Stimulated activated CD4-positive, alpha-beta T cell treated with anti-CD3 and anti-CD28 coated beads, Interleukin-2, amount 100 ng/mL, for 48 hours (primary cell): ENCODE measurements at places on chromosomes 13 and 19.

GRCh38 chr13:98962901-98963590, 14.8 kb downstream of the DOCK9 start:
- no peak for DNase-seq

DNA sequence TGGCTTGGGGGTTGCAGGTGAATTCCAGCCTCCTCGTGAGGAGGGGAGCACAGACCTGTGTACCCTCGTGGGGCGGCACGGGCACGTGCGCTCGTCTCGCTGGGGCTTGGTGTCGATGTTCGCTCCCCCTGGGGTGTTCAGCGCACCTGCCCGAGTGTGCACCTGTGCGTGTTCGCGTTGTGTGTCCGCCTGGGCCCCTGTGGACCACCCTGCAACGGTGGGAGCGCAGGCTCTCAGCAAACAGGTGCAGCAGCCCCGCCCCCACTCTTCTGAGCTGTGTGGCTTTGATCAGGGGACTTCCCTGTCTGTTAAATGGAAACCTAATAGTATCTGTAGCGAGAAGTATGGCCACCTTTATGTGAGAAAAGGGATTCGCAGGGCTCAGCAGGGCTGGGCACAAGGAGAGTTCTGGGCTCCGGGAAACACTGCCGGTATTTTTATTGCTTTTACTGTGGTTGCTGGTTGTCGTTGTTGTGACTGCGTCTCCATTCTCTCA, 549 bp downstream of the SMIM17 start:
- DNase-seq = no peak

- DNase-seq = no peak
Observed at GRCh38 chr13:70893832-70894231, 785.6 kb upstream of the KLHL1 start.

DNA sequence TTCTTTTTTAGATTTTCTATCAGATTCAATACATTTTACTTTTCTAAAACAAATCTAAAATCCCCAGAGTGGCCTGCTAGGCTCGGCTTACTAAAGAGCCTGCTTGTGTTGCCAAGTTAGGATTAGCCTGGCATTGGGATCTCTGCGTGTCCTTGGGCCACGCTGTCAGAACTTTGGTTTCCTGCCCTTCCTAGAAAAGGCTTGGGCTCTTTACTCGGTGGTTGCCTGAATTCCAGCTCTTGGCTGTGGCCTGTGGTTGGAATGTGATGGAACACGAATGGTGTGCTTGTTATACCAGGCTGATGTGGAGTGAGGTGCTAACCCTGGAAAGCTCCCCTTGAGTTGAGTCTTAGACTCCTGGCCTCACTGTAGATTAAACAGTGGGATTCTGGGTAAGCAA, 8.5 kb downstream of the SPATA13 start:
- no peak for DNase-seq

- no peak for DNase-seq
Observed at GRCh38 chr19:50321831-50322230, 7.3 kb downstream of the KCNC3 start.

DNA sequence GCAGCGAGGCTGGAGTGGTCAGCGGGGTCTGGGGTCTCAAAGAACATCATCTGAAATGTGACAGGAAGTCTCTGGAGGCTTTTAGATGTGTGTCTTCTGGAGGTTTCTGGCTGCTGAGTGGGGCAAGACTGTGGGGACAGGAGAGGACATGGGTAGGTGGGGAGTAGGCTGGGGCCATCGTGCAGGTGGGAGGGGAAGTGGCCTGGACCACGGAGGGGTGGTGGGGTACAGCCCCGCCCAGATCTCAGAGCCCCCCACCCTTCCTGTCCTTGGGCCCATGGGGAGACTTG, 6.2 kb downstream of the AP1M1 start:
- no peak for DNase-seq

GRCh38 chr13:110472904-110473563, 88.5 kb downstream of the RAB20 start:
- no peak for DNase-seq

GRCh38 chr13:98307463-98308085, 130.5 kb upstream of the RNF113B start:
- no peak for DNase-seq

DNA sequence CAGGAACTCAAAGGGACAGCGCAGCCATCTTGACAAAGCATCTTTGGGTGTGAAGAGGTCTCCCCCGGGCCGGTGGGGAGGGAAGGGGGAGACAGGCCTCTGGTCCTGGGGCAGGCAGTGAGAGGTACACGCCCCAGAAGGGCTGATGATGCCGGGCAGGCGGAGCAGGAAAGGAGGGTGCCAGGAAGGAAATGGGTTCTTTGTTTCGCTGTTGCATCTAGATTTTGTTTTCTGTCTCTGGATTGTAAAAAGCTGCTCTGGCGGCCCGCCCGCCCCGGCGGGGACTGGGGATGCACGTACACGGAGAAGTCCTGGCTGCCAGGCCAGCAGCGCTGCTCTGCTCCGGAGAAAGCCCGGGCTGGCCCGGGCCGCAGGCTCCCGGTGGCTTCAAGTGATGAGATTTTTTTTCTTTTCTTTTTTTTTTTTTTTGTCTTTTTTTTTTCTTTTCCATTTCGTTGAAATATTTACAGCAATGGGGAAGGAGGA, 13.2 kb upstream of the ASF1B start:
- peak; percentile 26 for DNase-seq

GRCh38 chr13:48975101-48975855, 434 bp upstream of the FNDC3A start:
- DNase-seq = peak; percentile 23

- no peak for DNase-seq
Observed at GRCh38 chr19:46109876-46110275, 14.6 kb downstream of the IGFL3 start.

- DNase-seq = no peak
Observed at GRCh38 chr13:31204592-31204991, 4.8 kb downstream of the B3GLCT start.

DNA sequence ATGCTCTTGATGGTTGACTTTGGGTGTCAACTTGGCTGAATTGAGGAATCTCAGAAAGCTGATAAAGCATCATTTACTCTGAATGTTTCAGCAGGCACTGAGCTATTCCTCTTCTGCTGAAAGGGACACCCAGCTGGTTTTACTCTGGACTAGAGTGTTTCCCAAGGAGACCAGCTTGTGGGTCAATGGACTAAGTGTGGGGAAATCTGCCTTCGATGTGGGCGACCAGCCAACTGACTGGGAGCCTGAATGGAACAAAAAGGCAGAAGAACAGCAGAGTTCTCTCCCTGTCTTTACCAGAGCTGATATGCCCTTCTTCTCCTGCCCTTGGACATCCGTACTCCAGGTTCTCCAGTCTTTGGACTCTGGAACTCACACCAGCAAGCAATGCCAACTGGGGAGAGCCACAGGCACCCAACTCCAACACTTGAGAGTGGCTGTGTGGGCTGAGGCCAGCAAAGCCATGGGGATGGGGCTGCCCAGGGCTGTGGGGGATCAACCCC, 32.2 kb downstream of the MRPL57 start:
- no peak for DNase-seq

- no peak for DNase-seq
Observed at GRCh38 chr13:91270031-91270430, 77.5 kb upstream of the MIR17HG start.

GRCh38 chr13:27133889-27134288, 37.7 kb downstream of the USP12 start:
- no peak for DNase-seq

- peak; percentile 40 for DNase-seq
Observed at GRCh38 chr19:45443462-45444317, 20.0 kb upstream of the ERCC1 start.

- no peak for DNase-seq
Observed at GRCh38 chr13:97849305-97849704, 104.2 kb upstream of the IPO5 start.

DNA sequence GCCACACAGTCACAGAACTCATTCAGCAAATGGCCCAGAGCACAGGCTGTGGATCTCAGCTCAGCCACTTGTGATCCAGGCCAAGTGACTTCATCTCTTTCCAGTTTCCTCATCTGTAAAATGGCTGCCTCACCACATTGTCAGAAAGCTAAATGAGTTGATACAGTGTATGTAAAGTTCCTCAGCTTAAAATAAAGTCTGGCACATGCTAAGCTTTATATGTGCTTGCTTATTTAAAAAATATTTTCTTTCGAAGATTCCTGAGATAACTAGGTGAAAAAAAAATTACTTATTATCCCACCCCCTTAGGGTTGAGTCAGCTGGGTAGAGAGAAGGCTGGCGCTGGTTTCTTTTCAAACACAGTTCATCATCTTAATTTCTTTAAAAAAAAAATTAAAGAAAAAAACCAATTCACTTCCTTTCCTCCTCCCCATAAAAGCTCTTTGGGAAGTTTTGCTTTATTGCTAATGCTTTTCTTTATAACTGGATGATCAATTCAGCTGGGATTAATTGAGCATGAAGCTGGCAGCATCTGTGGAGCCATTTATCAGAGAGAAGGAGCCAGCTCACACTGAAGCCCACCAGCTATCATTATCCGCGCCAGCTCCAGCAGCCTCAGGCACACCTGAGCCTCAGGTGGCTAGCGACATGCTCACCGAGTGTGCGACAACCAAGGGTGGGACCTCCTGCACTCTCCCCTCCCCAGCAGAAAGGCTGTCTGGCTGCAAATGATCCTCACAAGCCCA, 354.9 kb downstream of the FOXO1 start:
- no peak for DNase-seq

DNA sequence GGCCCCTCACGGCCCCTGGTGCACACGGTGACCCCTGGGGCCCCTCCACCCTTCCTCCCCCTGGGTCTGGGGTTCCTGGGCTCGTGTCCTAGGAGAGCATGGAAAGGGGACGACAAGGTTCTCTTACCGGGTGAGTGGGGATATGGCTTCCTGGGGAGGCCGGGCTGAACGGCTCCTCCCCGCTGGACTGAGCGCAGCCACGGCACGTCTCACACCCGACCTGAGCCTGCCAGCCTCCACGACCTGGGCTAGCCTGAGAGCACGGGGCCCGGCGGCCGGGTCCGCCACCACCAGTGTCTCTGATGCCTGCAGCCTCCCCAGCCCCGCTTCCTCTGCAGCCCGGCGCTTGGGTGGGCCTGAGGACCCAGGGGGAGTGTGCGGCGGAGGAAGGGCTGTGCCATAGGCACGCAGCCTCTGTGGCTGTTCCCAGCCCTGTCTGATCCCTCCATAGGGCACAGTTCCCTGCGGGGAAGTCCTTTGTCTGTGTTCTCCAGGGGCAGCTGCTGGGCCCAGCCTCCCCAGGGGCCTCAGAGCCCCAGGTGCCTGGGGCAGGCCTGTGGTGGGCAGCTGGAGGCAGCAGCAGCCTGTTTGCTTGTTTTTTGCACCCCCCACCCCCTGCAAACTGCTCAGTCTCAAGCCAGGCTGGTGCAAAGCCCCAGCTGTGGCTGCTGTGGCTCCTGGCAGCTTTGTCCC, 15.0 kb downstream of the PLIN4 start:
- DNase-seq = no peak

GRCh38 chr13:99363949-99364348, 56.8 kb upstream of the GPR183 start:
- DNase-seq = no peak

GRCh38 chr19:7595466-7596133, at the start of gene CAMSAP3:
Gene CAMSAP3 (plus strand): TSS chr19:7595863. CDS start chr19:7596003, 140 bp downstream.
- peak; percentile 49 for DNase-seq

- no peak for DNase-seq
Observed at GRCh38 chr13:81927347-81927746, 1586.4 kb upstream of the SPRY2 start.

DNA sequence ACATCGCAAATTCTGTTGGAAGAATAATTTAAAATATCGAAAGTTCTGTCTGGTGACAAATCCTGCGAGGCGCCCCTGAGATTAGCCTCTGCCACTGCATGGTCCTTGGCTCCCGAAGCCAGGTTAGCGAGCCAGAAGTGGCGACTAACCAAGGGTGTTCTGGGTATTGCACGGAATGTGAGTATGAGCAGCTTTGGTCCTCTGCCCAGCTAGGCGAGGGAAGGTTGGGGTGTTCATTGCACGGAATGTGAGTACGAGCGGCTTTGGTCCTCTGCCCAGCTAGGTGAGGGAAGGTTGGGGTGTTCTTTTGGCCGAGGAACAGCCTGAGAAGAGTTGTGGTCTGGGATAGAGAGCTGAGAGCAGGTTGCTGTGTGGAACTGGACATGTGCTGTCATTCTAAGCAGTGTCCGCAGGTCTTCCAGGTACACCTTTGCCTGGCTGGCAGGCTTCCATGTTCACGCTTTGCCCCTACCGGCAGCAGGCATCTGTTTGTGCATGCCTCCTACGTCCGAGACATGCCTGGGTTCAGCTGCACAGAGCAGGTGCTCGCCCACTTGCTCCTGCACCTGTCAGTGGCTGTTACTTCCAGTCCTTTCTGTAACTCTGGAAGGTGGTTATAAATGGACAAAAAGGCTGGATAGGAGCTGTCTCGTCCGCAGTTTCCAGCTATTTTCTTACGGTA, 18.3 kb upstream of the TEX29 start:
- DNase-seq = no peak

DNA sequence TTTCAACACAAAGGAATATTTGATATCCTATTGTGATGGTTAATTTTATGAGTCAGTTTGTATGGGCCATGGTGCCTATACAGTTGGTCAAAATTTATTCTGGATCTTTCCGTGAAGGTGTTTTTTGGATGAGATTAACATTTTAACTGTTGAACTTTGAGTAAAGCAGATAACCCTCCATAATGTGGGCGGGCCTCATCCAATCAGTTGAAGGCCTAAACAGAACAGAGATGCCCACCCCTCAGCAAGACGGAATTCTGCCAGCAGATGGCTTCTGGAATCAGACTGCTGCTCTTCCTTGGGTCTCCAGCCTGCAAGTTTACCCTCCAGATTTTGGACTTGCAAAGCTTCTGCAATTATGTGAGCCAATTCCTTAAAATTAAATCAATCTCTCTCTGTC, 16.0 kb downstream of the CSNK1A1L start:
- DNase-seq = no peak

DNA sequence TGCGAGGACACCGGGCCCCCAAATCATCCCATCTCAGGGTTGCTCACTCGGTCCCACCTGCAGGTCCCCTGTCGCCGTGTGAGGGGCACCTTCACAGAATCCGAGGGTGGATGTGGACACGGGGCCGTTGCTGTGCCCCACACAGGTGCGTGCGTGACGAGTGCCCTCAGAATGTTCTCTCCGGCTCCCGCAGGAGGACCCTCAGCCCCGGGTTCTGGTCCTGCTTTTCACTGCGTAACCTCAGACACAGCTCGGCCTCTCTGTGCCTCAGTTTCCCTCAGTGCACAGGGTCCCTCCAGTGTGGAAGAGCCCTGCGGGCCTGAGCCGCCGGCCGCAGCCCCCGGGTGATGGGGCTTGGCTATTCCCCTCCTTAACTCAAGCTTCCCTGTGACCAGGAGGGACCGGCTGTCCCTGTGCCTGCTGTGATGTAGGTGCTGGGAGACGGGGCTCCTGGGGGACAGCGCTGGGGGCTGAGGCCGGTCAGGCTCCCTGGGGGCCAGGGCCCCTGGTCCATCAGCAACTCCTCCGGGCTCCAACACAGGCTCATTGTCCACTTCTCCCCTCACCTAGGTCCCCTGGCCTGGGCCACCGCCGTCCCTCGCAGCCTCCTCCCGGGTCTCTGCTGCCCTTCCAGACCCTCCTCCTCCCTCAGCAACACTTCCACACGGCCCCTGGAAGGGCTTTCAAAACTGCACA, 4.8 kb downstream of the SHC2 start:
- DNase-seq = no peak
